Stimulated activated CD4-positive, alpha-beta T cell treated with anti-CD3 and anti-CD28 coated beads, Interleukin-2, amount 100 ng/mL, for 48 hours (primary cell): ENCODE measurements at places on chromosomes 6 and 20.

- no peak for DNase-seq
These were observed 319.6 kb downstream of the FARS2 start for GRCh38 chr6:5580736-5581581.

DNA sequence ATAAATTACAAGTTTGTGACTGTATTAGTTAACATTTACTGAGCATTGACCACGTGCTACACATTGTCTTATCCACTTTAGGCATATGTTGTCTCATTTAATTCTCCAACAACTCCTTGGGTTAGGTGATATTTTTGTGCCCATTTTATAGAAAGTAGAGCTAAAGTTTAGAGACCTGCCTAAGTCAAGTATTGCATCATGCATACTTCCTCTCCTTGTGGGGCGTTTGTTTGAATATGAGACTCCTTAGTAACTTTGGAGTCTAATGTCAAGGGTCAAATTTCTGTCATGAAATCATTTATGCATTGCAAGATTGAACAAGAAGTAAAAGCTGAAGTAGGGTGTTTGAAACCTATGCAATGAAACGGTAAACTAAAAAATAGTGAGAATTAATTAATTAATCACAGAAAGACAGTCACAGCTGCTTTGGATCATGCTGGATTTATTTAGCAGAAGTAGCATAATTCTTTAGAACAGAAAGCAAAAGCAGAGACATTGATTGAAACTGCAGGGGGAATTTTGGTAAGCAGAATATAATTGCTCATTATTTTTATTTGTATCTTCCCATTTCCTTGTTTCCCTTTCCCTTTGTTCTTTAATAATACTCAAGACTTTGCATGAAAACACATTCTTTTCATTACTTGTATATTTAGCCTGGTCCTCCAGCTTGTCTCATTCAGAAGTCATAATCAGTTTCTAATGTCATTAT, 1374.4 kb upstream of the GJE1 start:
- DNase-seq = no peak

DNA sequence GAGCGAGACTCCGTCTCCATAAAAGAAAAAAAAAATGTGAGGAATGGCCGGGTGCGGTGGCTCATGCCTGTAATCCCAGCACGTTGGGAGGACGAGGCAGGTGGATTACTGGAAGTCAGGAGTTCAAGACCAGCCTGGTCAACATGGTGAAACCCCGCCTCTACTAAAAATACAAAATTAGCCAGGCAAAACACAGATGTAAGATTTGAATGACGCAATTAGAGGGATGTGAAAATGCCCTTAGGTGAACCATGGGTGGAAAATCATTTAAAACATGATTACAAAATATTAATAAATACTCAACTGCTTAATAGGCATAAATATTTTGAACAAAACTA, 20.9 kb downstream of the COL9A3 start:
- DNase-seq = no peak

- no peak for DNase-seq
These were observed 91.5 kb downstream of the EPHA7 start for GRCh38 chr6:93327857-93328256.

- DNase-seq = no peak
These were observed 59.1 kb upstream of the SMOC2 start for GRCh38 chr6:168381726-168382458.

DNA sequence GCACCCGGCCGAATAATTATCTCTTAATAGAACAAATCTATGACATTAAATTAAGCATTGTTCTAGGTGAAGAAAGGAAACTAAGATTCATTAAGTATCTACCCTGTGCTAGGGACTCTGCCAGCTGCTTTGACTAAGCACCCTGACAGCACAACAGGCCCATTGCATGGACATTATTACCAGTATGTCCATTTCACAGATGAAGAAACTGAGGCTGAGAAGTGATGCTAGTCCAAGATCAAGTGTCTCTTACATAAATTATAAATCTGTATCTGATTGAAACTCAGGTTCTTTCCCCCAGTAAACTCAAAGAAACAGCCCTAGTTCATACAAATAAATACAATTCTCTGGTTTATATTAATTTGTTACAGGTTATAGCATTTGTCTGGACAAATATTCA, 31.3 kb downstream of the SLC22A23 start:
- no peak for DNase-seq

DNA sequence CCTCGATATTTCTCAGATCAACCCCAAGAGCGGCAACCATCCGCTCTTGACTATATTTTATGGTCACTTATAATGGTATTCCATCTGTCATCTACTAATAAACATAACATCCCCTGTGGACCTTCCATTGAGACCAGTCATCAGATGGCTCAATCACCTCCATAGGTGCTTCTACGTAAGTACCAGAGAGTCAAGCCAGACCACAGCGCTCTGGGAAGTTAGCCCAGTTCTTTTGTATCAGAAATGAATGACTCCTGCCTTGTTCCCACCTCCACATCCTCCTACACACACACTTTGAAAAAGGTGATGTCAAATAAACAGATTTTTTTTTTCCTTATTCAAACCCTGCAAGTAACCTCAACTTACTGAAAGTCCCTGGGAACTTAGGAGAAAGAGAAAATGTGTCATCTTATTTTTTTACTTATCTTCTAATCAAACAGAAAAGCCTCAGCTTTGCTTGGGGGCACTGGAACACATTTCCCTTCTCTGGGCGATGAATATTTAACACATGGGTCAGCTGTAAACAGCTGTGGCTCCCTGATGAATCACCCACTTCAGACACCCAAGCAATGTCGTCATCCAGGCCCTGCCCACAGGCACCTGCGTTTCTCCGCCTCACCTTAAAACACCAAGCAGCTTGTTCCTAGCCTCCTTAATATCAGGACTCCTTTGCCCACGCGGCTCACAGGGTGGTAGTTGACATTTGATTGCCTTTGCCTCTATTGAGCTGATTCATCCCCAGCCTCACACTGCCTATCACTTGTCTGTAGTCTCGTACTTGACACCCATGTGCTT, 121.4 kb upstream of the LY86 start:
- DNase-seq = no peak

DNA sequence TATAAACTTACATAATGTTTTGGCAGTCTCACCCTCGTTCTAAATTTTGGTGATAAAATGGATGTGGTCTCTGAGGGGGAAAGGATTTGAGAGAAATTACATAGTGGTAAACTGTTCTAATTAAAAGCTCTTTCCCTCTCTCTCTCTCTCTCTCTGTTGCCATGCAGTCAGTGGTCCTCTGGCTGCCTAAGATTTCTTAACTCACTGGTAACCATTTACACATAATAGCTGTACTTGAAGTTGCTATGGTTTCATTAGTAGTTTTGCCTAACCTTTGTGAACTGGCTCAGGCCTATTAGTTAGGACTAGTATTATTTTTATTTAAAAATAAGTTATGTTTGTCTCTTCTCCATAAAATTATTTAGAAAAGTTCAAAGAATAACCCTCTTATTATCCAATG, 42.0 kb downstream of the MAPK14 start:
- DNase-seq = no peak

DNA sequence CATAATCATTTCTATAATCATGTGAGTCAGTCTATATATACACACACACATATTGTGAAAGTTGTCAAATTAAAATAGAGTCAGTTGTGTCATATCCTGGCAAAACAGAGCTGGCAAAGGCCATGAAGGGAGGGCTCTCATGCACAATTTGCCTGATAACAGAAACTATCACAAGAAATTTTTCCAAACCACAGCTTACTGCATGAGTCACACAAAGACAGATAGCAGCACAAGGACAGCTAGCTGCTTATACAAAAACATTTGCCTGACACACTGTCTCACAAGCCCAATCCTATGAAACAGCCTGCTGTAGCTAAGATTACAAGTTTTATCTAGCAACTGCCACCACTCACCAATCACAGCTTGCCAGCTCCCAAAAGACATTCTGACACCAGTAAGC, 848.5 kb upstream of the MAN1A1 start:
- DNase-seq = no peak

DNA sequence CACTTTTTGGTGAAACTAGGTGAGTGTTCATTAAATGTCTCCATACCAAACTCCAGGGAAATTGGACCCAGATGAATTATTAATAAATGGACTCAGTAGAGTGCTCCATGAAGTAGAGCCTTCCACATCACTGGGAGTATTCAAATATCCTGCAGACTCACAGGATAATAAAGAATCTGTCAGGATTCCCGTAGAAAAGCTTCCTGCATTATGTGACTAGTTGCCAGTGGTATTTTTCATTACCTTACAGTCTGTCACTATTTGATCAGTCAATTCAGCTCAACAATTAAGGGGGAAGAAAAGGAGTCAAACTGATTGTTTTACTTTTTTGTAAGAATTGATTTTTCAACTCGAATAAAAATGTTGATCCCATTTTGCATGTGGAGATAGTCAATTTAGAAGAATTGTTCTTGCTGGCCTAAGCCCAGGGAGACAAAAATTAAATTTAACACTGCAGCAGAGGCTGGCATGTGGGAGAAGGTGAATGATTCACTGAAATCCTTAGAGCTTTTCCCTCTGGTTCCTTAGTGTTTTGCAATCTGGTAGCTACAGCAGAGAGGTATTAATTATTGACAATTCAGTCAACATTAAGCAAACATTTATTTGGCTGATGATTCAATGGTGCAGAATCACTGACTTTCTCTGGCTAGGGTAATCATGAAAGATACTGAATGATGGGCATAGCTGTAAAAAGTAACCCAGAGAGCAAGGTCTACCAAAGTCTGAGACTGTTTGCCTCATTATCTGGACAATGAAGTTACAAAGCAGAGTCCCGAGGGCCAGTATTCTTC, 442.4 kb downstream of the CD83 start:
- no peak for DNase-seq

DNA sequence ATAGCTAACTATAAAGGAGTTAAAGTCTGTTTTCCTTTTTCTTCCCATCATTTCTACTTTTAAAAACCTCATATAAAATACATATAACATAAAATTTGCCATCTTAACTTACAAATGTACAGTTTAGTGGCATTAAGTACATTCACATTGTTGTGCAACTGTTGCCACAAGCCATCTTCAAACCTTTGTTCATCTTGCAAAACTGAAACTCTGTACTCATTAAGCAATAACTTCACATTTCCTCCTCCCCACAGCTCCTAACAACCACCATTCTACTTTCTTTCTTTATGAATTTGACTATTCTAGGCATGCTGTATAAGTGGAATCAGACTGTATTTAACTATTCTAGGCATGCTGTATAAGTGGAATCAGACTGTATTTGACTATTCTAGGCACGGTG, 4.5 kb downstream of the CCDC170 start:
- DNase-seq = no peak

DNA sequence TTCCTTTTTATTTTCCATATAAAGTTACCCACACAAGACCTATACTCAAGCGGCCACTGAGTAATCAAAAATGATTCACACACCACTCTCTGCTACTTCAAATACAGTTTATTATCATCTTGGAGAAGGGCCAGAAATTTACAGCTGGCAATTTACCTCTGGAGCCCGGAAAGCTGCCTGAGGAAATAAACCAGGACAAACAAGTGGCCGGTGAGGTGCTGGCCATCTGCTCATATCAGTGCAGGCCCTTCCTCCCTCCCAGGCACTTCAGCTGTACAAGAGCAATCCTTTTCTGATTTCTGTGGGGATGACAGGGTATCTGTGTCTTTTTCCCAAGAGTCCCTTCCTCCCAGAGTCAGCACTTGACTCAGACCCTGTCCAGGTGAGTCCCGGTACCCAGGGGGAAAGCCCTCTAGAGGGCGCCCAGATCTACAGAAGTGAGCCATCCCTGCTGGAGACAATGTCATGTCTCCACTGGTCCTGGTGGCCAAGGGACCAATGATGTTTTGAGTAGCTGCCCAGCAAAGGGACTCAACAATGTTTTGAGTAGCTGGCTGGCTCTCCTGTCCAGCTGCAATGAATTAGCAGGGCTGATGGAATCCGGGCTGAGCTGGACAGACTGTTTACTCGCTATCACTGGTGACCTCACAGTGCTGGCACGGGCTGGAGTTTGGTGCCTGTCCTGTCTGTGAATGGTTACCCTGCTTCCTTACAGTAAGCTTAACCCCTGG, 23.6 kb downstream of the LRP11 start:
- DNase-seq = peak; percentile 50

DNA sequence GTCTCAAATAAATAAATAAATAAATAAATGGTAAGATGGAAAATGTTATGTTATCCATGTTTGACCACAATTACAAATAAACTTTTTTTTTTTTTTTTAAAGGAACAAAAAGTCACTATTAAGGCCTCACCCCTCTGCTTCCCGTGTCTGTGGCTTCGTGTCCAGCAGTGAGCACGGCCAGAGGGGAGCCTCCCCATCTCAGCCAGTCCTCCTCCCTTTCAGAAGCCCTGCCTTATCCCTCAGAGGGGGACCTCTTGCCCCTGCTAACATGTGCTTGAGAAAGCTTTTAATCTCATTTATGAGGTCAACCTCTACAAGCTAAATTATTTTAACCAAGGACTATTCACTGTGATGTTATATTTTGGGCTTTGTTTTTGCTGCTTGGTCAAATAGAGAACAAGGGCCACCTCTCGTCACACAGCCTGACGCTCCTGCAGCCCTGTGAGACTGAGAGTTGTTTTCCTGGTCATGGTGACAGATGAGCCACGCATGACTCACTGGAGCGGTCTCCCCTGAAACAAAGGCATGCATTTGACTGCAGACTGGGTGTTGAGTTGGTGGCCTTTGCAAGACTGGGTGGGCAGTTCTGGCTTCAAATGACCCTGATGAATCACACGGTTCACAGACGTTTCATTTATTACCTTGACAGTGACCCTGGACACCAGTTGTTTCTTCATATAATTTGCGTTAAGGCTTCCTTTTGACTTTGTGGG, 131.8 kb downstream of the TIAM2 start:
- DNase-seq = peak; percentile 57

GRCh38 chr6:21204951-21205350, 388.6 kb upstream of the SOX4 start:
- DNase-seq = no peak

- no peak for DNase-seq
These were observed 127.8 kb upstream of the MAP3K4 start for GRCh38 chr6:160863782-160864181.

DNA sequence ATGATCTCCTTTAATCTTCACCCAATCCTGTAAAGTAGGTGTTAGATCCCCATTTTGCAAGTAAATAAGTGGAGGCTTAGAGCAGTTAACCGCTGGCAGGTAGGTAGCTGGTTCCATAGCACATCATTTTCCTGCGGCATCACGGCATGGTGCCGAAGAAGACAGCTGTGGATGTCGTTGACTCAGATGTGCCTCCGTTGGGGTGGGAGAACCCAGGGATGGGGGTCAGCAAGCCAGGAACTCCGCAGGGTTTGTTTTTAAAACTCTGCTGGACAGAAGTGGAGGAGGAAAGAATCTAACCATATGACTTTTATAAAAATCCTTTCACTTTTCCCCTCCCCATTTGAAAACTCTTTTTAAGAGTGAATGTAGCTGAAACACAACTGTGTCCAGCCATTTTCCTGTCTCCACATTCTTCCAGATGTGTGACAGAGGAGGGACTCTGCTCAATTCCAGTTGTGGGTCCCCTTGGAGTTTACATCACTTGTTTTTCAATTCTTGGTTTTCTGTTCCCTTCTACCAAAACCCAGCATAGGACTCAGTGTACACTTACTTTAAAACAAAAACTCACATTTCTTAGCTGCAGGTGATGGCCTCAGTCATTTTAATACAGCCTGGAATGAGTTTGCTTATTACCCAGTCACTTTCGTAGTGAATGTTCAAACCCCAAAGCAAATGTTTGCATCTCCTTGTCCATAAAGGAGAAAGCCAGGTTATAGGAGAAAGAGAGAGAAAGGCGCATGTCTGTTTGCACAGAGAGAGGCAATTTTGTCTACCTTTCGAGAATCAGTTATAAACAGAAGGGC, 27.6 kb upstream of the PI16 start:
- DNase-seq = no peak

GRCh38 chr6:40809627-40810026, 222.5 kb upstream of the LRFN2 start:
- no peak for DNase-seq

- no peak for DNase-seq
These were observed 2.2 kb upstream of the LRRN4 start for GRCh38 chr20:6055981-6056569.
